KG1 (cell line): ENCODE measurements at places on chromosomes 1 and 21.
A peak's percentile ranks its signal among the peaks of the same experiment; 100 is the strongest.

DNA sequence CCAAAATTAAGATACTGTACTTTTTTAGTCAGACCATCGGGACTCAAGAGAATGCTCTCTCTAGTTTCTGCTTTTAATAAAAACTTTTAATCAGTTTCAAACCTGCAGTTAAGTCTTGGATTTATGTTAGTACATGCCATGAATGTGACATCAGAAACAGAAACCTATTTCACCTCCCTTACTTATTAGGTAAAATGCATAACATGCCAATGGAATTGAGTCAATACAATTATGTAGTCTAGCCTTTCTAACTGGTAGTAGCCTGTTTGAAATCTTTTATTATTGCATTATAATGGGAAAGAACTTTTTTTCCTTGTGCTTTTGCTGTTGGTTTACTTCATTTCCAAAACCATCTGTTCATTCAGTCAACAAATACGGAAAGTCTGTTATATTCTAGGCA, 4.8 kb downstream of the PHACTR4 start:
- no peak for DNase-seq

DNA sequence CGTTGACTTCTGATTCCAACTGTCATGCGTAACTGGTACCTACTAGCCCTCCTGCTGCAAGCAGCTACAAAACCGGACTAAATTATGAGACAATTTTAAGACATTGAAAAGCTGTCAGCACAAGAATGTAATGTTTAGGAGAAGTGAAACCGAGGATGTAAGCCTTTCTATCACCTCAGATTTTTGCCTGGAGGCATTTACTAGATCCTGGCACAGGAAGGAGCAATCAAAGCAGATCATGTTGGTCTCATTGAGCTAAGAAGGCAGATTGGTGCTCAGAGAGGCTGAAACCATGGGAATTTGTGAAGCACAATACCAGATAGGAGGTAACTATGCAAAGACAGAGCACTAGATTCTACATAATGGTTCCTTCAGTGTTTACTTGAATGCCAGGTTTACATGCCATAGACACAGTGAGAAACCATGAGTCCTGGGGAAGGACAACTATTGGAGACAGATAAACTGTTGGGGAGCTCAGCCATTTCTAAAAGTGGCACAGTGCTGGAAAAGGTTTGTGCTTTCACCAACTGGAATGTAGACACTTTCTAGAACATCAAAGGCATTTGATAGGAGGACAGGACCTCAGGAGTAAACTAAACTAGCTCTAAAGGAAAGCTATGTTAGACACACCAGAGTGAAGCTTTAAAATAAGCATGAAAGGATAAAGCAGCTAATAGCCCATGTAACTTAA, 179.4 kb downstream of the LYPLAL1 start:
- DNase-seq = no peak

DNA sequence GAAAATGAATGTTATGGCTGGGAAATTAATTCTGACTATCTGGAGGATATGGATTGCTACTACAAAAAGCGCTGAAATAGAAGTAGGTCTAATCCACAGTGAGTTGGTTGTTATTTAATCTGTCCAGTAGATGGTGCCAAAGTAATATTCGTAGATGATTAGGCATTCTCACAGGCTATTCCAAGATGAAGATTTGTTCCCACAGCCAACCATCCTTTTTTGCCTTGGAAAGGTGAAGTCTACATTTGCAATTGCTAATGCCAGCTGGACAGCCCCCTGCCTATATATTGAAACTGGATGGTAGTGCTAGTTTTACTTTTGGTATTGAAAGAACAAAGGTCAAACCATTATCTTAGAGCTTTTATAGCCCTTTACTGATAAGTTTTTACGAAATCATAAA, 43.8 kb downstream of the RBM11 start:
- DNase-seq = no peak

DNA sequence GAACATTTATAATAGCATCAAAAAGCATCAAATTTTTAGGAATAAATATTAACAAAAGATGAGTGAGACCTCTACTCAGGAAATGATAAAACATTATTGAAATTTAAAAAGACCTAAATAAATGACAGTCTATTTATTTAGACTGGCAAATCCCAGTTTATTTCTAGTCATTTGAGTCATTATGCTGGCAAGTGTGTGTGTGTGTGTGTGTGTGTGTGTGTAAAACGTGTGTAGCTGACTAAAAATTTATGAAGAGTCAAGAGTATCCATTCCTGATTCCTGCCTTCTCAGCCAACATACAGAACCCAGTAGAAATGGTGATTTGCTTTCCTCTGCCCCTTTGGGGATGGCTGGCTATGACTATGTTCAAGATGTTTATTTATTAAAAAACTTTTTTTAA, 46.2 kb downstream of the OSBPL9 start:
- DNase-seq = no peak

- no peak for DNase-seq
Measured at GRCh38 chr1:201887116-201887866, 1.4 kb upstream of the SHISA4 start.

DNA sequence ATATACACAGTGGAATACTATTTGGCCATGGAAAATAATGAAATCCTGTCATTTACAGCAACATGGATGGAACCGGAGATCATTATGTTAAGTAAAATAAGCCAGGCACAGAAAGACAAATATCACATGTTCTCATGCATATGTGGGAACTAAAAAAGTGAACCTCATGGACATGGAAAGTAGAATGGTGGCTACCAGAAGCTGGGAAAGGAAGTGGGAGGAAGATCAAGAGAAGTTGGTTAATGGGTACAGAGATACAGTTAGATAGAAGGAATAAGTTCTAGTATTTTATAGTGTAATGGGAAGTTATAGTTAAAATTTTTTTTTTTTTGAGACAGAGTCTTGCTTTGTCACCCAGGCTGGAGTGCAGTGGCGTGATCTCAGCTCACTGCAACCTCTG, 34.8 kb upstream of the CREG1 start:
- no peak for DNase-seq

DNA sequence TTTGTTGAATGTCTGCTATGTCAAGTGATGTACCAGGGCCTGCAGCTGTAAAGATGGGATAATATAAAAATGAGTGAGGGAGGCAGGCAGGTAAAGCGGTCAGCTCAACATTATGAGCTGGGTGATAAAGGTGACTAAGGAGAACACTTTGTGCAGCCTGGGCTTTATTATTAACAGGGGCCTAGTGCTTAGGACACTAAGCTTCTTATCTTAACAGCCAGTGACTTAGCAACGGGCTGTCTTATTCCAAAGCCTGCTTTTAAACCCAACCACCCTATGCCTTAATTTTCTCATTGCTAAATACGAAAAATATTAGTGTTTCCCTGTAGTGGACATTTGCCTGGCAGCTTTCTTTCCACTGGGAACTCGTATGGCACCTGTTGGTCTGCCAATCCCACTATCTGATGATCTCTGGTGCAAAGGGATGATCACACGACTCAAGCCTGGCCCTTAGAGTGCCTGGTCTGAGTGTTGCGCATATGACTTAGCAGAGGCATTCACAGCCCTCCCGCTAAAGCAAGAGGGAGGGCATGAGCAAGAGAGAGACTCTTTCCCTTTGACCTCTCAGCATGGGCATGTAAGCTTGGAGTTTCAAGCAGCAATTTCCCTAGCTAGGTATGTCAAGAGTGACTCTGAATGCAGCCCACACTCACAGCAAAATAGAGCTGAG, 98.6 kb upstream of the PAPPA2 start:
- no peak for DNase-seq

DNA sequence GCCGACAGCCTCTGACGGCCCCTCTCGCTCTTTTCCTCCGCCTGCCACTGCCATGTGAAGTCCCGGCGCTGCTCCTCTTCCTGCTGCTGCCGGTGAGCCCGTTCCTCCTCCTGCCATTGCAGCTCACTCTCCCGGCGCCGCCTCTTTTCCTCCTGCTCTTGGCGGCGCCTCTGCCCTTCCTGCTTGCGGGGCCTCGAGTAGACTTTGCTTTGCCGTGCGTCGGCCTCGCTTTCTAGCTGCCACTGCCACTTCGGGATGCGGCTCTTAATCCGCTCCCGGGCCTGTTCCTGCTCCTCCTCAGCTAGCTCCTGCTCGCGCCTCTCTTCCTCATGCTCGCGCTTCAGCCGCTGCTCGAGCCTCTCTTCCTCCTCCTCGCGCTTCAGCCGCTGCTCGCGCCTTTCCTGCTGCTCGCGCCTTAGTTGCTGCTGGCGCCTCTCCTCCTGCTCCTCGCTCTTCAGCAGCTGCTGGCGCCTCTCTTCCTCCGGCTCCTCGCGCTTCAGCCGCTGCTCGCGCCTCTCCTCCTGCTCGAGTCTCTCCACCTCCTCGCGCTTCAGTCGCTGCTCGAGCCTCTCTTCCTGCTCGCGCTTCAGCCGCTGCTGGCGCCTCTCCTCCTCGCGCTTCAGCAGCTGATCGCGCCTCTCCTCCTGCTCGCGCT, 4.3 kb downstream of the TCHH start:
- no peak for DNase-seq

DNA sequence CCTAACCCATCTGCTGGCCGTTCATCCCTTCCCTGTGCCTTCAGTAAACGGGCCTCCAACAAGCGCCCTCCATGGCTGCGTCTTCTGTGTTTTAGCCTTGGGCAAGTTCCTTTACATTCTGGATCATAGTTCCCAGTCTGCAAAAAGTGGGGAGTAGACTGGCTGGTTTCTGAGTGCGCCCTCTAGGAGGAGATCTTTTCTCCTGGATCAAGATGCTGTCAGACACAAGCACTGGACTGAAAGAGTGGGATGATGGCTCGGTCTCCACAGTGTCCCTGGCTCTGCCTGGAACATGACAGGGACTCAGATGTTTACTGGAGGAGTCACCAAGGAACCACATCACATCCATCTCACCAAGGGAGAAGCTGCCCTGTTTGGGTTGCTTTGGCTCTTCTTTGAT, 88.8 kb downstream of the PRDM2 start:
- no peak for DNase-seq

- no peak for DNase-seq
Measured at GRCh38 chr1:89051300-89051954, 13.6 kb downstream of the GBP1 start.

- no peak for DNase-seq
Measured at GRCh38 chr1:8127171-8127641, 101.1 kb upstream of the ERRFI1 start.

GRCh38 chr1:235407419-235407818, 40.2 kb downstream of the TBCE start:
- no peak for DNase-seq

DNA sequence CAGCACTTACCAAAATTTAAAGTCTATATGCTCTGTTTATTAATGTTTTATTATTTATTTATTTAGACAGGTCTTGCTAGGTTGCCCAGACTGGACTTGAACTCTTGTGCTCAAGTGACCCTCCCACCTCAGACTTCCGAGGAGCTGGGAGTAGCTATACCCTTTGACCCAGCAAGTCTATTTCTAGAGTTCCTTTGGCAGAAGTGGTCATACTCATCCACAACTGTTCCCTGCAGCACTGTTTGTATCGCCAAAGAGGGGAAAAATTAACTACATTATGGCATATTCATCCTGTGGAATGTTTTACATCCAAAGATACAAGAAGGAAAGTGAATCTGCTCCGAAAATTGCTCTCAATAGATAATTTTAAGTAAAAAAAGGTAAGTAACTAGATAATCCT, 28.5 kb downstream of the CACNA1S start:
- no peak for DNase-seq

DNA sequence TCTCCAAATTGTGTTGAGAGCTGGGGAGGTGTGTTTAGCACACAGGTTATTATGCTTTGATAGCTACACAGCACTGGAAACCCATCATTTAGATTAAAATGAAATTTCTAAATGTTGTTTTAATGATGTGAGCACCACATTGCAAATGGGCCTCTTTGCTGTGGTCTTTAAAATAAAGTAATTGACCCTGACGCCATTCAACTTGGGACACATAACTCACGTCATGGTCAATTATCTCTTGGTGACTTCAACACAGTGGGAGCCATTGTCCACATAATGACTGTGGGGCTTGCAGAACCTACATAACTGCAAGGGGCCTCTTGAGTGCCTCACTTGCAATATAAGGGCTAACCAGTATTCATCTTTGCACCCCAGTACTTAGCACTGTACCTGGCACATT, 280.4 kb downstream of the HLX start:
- no peak for DNase-seq

- DNase-seq = no peak
Measured at GRCh38 chr1:202807451-202807925, 733 bp downstream of the KDM5B start.

- no peak for DNase-seq
Measured at GRCh38 chr1:52502789-52503188, 50.1 kb downstream of the TUT4 start.

GRCh38 chr1:156571919-156572662, at the start of gene IQGAP3:
Gene IQGAP3, minus strand, starts transcription at chr1:156572565. Its CDS starts 36 bp downstream, at chr1:156572529.
- DNase-seq = peak; percentile 48

DNA sequence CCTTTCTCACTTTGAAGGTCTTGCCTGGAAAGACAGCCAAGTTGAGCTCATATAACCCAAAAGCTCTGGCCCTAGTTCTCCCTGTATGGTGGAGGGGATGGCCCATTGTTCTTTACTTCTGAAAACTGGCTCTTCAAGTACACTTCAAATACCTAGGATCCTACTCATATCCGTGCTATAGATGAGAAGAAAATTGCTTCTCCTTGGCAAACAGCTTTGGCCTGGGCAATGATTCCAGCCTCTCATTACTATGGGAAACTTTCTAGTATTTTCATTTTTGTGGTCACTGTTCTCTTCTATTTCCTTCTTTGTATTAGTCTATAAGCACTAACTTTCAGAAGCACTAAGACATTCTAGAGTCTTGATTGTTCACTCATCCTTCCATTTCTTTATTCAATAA, 53.7 kb downstream of the ZNF697 start:
- no peak for DNase-seq

DNA sequence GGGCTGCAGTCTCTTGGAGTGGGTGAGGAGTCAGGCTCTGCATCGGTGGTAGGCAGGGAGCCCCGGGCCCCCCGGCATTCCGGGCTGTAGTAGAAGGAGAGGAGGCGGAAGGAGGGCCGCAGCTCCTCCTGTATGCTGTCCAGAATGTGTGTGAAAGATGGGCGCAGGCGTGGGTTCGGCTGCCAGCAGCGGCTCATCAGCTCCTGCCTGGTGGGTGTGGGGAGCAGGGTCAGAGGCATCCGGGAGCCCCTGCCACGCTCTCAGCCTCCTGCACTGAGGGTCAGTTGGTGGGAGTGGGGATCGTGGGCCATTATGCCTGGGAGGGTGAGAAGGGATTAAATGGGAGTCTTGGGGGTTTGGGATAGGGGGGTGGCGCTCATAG, 18.0 kb downstream of the INSRR start:
- DNase-seq = no peak

DNA sequence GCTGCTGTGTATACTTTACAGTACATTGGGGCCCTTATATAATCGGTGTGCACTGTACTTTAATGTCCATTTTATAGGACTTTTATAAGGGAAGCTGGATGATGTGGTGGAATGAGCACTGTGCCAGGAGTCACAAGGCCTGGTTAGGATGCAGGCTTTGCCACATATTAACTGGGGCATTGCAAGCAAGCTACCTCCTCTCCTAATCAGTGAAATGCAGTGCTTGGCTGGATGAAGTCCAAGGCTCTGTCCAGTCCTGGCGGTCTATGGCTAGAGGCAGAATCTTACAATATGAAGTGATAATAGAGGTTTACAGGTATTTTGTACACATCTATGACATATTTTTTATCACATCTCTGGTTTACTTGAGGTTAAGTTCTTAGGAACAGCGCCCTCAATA, 1.7 kb upstream of the PKP1 start:
- no peak for DNase-seq

- no peak for DNase-seq
Measured at GRCh38 chr1:160670701-160671100, 23.9 kb upstream of the SLAMF1 start.

- no peak for DNase-seq
Measured at GRCh38 chr1:167720965-167721616, 691 bp upstream of the MPZL1 start.

GRCh38 chr1:22319608-22320007, 132.0 kb upstream of the ZBTB40 start:
- DNase-seq = no peak
